Stimulated activated CD8-positive, alpha-beta memory T cell treated with anti-CD3 and anti-CD28 coated beads, Interleukin-7, amount 100 ng/mL, for 1 hour (primary cell): ENCODE measurements at places on chromosomes 3 and 15.

- DNase-seq: no peak
These were observed 65.5 kb downstream of the CCR4 start for GRCh38 chr3:33016846-33017405.

DNA sequence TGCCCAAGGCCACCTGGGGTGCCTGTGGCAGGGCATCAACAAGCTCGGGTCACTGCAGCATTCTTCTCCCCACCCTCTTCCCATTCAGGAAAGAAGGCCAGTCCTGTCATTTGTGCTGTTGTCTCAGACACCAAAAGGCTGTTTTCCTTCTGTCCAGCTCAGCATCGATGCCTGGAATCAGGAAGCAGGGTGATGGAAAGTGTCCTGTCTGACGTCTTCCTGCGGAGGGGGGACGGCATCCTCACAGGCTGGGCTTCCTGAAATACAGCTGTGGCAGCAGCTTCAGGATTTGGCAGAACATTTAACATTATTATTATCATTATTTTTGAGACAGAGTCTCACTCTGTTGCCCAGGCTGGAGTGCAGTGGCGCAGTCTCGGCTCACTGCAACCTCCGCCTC, 33.0 kb upstream of the ANKDD1A start:
- DNase-seq: no peak

- no peak for DNase-seq
These were observed 3.0 kb downstream of the ZNF770 start for GRCh38 chr15:34984889-34985630.

DNA sequence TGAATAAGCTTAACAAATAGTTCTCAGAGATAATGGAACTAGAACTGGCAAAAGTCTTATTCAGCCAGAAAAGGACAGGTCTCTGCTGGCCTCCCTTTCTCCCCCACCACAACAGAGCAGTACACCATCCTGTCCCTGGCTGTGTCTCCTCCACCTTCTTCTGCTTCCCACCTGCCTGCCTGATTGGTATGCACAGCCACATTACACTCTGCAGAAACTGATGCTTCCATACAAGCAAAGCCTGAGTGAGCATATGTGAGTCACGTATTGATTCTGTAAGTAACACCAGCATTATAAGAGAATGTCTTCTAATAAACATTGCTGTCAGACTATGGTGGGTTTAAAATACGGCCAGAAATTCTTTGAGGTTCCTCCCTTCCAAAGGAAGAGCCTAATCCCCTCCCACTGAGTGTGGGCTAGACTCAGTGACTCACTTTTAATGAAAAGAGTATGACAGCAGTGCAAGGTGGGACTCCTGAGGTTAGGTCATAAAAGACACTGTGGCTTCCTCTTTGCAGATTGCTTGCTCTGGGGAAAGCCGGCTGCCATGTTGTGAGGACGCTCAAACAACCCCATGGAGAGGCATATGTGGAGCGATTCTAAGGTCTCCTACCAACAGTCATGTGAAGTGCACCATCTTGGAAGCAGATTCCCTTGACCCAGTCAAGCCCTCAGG, 44.4 kb downstream of the ANXA2 start:
- no peak for DNase-seq

DNA sequence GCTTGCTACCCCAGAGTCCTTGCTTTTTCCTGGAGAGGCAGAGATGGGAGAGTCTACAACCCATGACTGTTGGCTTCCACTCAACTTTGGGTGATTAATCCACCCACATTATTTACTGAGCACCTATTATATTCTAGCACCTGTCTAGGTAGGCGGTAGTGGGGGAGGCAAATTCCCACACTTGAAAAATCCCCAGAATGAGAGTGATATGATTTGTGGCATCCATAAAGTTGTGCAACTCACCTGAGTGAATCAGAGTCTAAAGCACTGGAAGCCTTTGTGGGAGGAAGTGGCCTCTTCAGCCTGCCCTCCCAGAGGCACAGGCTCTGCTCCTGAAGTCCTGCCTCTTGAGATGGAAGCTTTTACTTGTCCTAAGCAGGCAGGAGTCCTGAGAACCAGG, 40.4 kb upstream of the CTNNB1 start:
- DNase-seq: no peak

GRCh38 chr15:81304226-81304625, 19.7 kb downstream of the STARD5 start:
- no peak for DNase-seq

DNA sequence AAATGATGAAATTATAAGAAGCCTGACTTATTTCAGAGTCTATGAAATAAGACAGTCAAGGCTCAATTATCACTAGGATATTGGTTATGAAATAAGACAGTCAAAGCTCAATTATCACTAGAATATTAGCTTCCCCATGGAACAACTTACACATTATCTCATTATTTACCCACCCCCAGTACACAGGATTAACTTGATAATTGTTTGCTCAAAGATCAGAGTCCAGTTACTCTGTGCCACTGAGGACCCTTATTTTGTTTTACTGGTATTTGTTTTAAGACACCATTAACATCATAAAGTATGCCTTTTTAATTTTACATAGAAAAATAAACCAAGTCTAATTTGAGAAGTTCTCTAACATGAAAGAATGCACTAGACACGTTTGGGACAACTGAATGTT, 225.4 kb downstream of the SI start:
- DNase-seq: no peak

DNA sequence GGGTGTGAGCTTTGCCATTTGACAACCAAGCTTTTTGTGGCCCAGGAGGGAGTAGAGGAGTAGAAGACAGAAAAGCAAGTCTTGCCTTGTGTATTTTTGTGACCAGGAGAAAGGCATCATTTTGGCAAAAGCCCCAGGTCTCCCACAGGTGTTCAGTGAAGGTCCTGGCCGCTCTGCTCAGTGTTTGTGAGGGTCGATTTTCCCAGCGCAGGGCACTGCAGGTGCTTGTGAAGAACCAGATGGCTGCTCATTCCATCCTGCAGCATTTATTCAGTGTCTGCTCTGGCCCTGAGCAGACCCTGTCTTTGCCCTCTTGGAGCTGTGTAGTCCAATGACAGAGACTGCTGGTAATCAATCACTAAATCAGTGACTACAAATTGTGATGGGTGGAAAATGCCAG, 19.5 kb downstream of the TRAK1 start:
- DNase-seq: no peak

GRCh38 chr3:39011191-39011736, 40.5 kb downstream of the SCN11A start:
- DNase-seq: no peak

- no peak for DNase-seq
These were observed 333.7 kb downstream of the LPP start for GRCh38 chr3:188487652-188488051.

DNA sequence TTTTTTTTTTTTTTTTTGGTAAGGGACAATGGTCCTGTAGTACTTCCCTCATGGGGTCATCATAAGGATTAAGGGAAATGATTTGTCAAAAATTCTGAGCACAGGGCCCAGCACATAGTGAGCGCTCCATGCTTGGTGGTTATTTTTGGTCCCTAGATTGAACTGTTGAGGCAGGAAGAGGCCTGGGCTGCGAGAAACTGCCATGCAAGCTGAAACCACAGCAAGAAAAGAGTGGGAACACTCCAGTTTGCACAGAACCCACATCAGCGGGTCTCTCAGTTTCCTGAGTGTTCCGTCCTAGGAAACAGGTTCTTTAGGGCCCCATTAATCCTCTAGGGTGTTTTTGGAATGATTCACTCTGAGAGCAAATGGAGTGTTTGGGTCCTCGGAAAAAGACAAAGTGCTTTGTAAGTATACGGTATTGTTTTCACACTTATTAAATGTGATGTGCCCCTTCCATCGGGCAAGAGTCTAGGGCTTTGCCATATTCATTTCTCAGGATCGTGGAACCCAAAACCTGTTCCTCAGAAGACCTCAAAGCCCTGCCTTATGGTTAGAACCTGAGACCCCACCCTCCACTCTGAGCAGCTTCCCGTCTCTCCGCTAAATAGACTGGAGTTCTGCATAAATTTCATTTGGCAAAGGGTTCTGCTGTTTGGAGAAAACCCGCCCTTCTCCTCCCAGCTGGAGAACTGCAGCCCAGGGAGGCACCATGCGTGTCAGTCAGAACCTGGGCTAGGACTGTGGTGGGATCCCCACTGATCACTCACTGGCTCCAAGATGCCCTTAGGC, 60.4 kb downstream of the SPSB4 start:
- no peak for DNase-seq

DNA sequence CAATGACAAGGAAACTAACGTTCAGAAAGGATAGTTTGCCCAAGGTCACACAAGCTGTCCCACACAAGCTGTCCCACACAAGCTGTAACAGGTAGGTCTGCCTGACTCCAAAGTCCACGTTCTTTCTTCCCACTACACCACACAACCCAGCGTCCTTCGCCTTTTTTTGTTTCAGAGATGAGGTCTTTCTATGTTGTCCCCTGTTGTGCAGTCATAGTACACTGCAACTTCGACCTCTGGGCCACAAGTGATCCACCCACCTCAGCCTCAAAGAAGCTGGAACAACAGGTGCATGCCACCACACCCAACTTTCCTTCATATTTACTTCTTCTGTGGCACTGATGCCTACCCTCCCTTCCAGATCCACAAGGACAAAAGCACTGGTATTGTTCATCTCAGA, 21.4 kb downstream of the MB21D2 start:
- no peak for DNase-seq

DNA sequence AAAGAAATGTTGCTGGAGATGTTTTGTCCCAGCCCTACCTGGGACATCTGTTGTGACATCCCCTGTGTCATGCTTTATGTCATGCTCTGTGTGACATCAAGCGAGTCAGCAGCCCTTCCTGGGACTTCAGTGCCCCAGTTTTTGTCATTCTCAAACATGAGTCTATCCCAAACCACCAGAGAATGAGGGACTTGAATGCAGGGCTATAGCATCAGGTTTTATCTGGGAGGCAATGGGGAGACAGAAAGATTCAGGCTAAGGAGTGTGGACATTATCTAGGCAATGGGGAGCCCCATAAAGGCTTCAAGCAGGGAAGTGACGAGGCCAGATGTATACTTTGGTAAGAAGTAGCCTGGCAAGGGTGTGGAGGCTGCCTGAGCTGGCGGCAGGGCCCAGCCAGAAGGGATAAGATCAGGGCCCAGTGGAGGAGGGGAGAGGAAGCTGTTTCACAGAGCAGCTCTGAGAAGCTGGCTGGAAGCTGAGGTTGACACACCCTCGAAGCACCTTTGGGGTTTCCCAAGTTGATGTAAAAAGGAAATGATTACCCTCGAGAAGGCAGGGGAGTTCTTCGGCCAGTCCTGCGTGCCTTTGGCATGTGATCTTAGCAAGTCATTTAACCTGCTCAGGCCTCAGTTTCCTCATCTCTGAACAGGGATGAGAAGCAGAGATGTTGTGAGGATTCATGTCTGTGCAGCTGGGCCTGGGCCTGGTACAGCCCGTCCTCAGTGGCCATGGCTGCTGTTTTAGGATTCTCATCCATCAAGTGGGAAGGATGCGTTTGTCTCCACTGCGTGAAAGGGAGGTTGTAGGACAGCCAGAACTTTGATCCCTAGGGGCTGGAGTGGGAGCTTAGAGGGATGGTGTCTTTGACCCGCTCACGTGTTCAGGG, 34.3 kb downstream of the IRAK2 start:
- DNase-seq: peak; percentile 36

- no peak for DNase-seq
These were observed 19.3 kb upstream of the NRROS start for GRCh38 chr3:196620161-196620604.

GRCh38 chr3:63193647-63194046, 84.5 kb upstream of the SYNPR start:
- DNase-seq: no peak

DNA sequence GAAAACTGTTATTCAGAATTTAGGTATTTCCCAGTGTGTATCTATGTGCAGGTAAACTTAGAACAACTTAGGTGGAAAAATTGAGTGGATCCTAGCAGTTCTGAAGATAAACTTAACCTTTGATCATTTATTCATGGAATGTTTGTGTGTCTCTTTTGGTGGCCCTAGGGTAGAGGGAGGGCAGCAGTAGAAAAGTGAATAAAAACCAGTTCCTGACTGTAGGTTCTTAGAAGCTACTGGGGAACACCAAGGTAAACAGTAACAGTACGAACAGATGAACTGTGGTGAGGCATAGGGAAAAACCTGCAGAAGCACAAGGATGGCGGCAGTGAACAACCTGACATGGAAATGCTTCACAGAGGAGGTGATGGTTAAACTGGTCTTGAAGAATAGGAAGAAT, 2.5 kb downstream of the SNRK start:
- no peak for DNase-seq

- no peak for DNase-seq
These were observed 73.0 kb downstream of the KLF13 start for GRCh38 chr15:31399544-31400171.

DNA sequence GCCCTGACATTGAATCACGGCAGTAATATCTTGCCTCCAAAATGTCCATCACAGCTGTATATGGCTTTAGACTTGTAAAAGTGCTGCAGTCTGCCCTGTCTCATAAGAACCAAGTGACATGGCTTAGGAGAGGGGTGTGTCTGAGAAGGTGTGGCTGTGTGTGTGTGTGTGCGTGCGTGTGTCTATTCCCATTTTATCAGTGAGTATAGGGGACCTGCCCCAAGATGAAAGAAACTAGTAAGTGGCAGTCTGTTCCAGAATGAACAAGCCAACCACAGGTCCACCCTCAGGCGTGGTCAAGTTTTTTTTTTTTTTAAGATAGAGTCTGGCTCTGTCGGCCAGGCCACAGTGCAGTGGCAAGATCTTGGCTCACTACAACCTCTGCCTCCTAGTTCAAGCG, 5.6 kb upstream of the RHOV start:
- no peak for DNase-seq

DNA sequence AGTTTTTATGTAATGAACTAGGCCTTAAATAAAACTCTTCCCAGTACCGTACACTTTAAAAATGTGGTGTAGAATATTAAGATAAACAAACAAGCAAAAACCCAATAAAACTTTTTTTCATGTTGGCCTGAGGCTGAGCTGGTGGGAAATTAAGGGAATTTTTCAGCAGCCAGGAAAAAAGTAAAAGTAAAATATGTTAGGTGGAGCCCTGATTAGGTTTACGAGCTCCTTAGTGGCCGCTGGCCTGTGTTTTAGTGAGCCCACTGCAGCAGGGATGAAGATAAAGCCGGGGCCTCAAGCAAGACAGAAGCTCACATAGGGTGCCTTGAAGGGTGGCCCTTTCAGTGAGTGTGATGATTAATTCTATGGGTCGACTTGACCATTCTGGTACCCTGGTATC, 16.1 kb upstream of the ARL14 start:
- no peak for DNase-seq
